ENCODE measurements at places on chromosomes 5 and 9.
A peak's percentile ranks its signal among the peaks of the same experiment; 100 is the strongest.

GRCh38 chr5:67305913-67306710 is 109.5 kb upstream of the CD180 start:
- no peak for DNase-seq

DNA sequence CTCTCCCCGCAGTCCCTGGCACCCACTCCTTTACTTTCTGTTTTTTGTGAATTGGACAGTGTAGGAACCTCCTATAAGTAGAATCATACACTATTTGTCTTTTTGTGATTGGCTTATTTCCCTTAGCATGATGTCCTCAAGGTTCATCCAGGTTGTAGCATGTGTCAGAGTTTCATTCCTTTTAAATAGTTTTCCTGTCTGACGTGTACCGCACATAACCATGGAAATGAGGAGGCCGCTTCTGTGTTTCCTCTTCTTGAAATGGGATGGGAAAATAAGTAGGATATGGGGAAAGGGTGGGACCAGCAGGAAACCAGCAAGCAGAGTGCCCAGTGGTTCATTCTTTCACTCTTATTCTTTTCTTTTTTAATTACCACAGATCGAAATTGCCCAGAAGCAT is 72.6 kb upstream of the ENTREP1 start:
- no peak for DNase-seq

GRCh38 chr5:54558362-54558761 is 40.8 kb downstream of the SNX18 start:
- DNase-seq: no peak

GRCh38 chr5:80054682-80055081 is 19.5 kb downstream of the THBS4 start:
- no peak for DNase-seq

- DNase-seq: no peak
These were observed 79.0 kb upstream of the RAI14 start for GRCh38 chr5:34576891-34577666.

GRCh38 chr5:67475489-67475888 is 278.9 kb upstream of the CD180 start:
- DNase-seq: no peak

DNA sequence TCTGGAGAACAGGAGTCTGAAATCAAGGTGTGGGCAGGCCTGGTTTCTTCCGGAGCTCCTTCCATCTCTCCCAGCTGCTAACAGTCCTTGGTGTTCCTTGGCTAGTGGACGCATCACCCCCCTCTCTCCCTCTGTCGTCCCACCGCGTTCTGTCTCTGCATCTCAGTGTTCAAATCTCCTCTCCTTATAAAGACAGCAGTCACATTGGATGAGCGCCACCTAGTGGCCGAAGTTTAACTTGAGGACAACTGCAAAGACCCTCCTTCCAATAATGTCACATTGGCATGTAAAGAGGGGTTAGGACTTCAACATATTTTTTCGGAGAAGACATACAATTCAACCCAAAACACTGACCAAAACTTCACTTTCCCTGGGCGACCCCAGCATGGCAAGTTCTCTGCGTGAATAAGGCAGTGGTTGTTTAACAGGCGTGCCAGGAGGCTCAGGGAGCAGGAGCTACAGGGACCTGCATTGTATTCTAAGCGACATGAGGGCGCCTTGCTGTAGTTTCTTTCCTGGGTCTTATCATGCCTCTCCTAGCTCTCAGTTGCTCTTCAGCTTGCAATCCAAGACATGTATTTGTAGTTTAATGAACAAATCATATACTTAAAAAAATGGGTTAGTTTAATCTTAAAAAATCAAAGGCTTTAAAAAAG is 27.9 kb upstream of the BASP1 start:
- DNase-seq: peak; percentile 17

GRCh38 chr5:142906863-142907671 is 136.9 kb downstream of the ARHGAP26 start:
- DNase-seq: no peak

DNA sequence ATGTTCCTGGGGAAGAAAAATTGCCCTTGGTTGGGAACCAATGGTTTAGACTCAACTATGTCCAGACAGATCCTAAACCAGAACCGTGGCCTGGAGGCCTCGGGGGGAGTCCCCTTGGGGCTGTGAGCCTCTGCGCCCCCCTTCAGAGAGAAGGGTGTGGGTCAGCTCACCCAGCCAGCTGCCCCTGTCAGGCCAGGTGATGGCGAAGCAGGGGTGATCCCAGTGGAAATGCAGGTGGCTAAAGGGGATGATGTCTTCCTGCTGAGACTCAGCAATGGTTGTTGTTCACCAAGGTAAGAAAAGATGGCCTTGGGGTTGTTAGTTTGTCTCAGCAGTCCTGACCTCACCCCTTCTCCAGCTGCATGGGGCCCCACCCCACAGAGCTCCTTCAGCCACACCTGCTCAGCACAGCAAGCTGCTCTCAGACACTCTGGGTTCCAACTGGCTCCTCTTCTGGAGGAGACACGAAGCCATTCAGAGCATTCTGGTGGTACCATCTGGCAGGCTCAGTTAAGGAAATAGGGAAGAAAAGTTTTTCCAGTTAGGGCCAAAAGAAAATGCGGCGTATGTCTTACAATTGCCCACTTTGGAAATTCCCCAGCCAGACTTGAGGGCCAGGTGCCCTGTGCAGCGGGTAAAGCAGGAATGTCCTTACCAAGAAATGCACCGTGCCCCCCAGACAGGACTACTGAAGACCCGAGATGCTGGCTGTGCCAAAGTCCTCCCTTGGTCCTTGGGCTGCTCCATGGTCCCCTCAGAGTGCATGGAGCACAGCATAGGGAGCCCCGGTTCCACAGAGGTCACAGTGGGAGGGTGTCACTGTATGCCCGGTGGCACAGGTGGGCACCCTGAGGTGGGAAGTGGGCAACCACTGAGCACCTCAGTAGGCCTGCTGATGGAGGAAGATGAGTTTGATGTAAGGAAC is 90.2 kb downstream of the NSUN2 start:
- no peak for DNase-seq

- DNase-seq: no peak
These were observed 247.4 kb upstream of the RASA1 start for GRCh38 chr5:87020099-87020934.

DNA sequence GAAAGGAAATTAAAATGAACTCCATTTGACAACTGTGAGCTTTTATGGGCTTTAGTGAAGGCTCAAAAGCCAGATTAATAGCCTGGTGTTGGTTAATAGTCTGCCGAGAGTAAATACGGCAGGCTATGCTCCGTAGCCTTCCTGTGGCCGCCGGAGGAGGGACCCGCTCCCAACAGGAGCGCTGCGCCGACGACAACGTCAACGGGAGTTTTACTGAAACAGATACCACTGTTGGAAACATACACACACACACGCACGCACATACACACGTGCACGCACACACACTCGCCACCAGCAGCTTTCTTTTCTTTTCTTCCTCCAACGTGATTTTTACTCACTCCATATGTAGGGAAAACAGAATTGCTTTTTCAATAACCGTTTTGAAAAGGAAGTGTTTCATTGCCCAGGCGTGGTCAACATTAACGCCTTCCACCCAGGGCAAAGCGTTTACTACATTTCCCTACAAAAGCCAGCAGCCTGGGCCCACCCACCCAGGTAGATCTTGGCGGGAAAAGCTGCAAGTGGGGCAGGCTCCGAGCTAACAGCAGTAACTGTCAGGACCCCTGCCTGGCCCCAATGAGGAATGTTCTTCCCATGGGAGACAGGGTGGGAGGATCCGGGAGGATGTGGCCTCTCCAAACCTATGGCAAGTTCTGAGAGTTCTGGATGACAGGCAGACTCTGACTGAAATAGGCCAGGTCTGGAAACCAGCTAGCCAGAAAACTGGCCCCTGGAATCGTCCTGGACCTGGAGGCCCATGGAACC is 72.3 kb downstream of the PAX5 start:
- no peak for DNase-seq

DNA sequence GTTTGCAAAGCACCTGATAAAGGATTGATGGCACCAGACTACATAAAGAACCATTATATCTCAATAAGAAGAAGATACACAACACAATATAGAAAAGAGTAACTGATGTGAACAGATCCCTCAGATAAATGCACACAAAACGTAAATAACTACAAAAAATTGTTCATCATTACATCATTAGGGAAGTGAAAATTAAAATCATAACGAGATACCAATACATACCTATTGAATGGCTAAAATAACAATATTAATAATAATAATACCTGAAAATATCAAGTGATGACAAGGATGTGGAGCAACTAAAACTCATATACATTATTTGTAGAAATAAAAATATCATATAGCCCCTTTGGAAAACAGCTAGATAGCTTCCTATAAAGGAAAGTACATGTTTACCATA is 469.5 kb downstream of the DMRTA1 start:
- DNase-seq: no peak

DNA sequence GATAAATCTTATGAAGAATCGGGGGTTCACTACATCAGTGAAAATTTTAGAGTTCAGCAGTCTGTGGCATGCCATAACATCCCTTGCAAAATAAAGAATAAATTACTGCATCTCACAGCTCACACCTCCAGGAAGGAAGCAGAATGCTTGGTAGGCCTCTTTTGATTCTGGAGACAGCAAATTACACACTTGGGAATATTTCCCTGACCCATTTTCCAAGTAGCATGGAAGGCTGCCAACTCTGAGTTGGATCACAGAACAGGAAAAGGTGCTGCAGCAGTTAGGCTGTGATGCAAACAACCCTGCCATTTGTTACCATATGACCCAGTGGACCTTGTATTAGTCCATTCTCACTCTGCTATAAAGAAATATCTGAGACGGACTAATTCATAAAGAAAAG is 293.5 kb downstream of the ASTN2 start:
- DNase-seq: no peak

- no peak for DNase-seq
These were observed 30.0 kb downstream of the DNAJC21 start for GRCh38 chr5:34959323-34959722.

DNA sequence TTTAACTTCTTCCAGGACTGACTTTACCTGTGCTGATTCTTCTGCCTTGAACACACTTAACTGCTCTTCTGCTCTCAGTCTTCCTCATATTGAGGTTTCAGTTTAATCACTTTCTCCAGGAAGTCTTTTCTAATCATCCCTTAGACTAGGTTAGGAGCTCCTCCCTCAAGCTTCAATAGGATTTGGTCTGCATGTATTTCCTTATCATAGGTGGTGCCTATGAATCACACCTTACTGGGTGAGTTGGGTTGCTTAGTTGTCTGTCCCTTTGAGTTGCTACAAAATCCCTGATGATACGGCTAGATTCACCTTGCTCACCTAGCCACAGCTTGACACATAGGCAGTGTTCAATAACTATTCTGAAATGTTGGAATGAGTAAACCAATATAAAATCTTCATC is 164.4 kb downstream of the DNAH5 start:
- DNase-seq: no peak

DNA sequence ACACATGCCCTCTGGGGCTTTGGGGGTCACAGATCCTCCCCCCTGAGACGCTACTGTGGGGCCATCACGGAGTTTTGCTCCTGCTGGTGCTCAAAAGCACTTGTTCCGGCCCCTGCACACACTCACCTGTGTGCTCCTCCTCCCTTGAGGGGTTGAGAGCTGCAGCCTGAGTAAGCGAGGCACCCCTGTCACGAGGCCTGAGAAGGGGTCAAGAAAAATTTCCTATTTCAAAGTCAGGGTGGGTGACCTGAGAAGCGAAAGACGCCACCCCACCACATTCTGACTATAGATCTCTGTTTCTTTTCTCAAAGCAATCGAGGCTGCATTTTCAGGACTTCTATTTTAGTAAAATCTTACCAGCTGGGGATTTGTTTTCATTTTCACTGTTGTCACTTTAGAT is 138.5 kb downstream of the DCP2 start:
- DNase-seq: no peak

- DNase-seq: no peak
These were observed 5.1 kb downstream of the SEMA5A start for GRCh38 chr5:9540791-9541190.

DNA sequence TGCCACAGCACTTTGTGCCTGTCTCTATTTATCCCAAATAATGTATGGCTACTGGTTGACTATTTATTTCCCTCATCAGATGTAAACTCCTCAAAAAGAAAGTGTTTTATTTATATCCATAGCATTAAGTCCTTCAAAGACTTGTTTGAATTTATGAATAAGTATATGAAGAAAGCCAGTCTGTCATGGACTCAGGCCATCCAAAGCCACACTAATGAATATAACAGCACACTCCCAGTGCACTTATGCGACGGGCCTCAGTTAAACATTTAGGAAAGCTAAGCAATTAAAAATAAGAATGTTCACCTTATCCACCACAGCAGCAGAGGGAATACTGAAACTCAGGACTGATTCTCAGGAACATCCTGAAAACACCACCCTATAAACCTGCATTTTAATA is 77.5 kb downstream of the DENND1A start:
- no peak for DNase-seq

GRCh38 chr9:123329329-123329955 is 26.6 kb upstream of the CRB2 start:
- no peak for DNase-seq

GRCh38 chr5:35753500-35753899 is 103.2 kb upstream of the IL7R start:
- DNase-seq: no peak

- DNase-seq: no peak
These were observed 42.9 kb upstream of the AFAP1L1 start for GRCh38 chr5:149228618-149229297.

DNA sequence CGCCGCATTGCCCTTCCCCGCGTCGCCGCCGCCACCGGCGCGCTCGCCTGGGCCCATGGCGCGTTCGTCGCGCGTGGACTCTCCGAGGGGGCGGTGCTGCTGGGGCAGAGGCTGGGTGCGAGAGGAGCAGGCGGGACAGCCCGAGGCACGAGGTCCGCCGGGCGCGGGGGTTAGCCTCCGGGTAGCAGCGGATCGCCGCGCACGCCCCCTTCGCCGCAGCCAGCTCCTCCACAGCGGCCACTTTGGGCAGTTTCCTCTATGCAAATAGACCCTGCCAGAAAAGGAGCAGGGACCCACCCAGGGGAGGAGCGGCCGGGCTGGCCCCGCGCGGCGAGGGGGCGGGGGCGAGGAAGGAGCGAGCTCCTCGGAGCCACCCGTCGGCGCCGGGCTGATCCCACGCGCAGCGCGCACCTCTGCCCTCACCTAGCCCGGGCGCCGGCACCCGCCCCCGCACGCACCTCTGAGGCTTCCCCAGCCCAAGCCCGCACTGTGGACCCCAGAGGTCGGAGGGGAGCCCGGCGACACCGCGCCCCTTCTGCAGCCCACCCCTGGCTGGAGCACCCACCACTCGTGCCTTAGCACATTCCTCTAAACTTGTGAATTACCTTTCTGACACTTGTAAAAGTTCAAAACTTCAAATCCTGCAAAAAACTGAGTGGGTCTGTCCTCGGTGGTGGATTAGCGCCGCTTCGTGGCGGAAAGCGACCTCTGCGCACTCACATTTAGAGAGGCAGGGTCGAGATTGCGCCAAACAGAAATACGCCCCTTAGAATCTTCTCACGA is at the start of gene COL23A1:
COL23A1 (minus strand) TSS at position 253 of the 783 bp plus-strand sequence.
- DNase-seq: peak; percentile 41

GRCh38 chr5:6361101-6361500 is 17.2 kb downstream of the MED10 start:
- DNase-seq: no peak

- DNase-seq: no peak
These were observed 16.7 kb downstream of the GOLGA2 start for GRCh38 chr9:128259156-128259555.

All from effector CD8-positive, alpha-beta T cell (primary cell).